ELF-1 (cell line): ENCODE measurements at places on chromosomes 5 and 9.

GRCh38 chr9:21252721-21253547 is 13.1 kb upstream of the IFNA14 start:
- DNase-seq: peak; percentile 7

GRCh38 chr5:38846379-38847011 is 683 bp downstream of the OSMR start:
- peak; percentile 6 for DNase-seq

GRCh38 chr5:126335886-126336285 is 87.3 kb upstream of the GRAMD2B start:
- DNase-seq: no peak

- no peak for DNase-seq
Measured at GRCh38 chr5:94288937-94289336, 329.5 kb downstream of the KIAA0825 start.

GRCh38 chr9:100662122-100662521 is 84.2 kb downstream of the CAVIN4 start:
- no peak for DNase-seq

DNA sequence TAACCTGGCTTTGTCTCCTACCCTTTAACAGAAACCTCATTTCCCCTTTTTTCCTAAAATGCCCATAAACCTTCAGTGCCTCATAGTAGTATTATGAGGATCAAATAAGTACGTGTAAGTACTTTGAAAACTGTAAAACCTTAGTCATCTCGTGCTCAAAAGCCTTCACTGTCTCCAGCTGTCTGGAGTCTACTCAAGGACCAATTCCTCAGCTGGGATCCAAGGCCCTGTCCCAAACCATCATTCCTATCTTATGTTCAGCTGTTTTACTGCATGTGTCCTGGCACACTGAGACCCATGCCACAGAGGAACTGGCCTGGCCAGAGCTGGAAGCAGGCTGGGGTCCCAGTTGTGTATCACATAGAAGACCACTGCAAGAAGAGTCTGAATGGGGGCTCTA is 15.9 kb downstream of the ADAMTSL1 start:
- no peak for DNase-seq

GRCh38 chr5:45279109-45279508 is 417.1 kb downstream of the HCN1 start:
- DNase-seq: no peak

DNA sequence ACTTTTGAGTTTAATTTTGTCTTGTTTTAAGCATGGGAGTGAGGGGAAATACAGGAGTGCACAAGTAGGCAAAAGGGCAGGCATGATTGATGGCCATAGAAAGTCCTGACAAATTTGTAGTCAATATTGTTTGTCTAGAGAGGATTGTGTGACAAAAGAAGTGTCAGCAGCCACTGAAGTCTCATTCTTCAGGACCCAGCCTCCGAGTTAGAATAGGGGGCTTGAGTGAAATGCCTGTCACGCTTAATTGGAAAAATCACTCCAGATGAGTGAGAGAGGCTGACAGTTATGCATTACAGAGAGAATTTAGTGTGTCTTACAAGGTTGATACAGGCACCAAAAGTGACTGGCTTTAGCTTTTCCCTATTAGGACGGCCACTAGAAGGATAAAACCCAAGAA is 81.9 kb upstream of the RPS23 start:
- DNase-seq: no peak

DNA sequence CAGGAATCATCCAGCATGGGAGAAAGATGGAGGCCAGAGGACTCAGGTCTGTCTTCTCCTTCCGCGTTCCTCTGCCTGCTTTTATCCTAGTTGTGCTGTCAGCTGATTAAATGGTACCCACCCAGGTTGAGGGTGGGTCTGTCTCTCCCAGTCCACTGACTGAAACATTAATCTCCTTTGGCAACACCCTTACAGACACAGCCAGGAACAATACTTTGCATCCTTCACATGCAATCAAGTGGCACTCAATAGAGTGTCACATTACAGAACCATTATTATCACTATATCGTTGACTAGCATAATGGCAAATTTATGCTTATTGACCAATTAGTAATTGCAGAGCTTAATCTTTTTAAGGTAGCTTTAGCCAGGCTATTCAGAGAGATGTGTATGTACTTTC is 64.8 kb downstream of the UNC13B start:
- no peak for DNase-seq

DNA sequence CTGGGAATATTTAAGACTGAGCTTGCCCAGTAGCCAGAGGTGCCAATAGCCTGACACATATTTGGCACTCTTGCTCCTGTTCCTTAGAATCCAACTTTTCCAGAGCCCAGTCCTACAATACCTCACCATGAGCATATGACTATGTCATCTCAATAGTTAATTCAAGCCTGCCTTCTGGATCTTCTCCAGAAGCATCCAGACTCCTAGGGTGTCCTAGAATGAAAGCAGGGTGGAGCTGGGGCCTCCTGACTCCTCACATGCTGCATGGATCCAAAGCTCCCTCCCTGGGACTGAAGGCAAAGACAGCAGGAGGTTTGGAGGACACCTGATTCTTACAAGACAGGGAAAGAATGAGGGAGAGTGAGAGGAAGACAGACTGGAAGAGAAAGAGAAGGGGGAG is 37.9 kb downstream of the SH3TC2 start:
- no peak for DNase-seq

GRCh38 chr5:37055383-37055990 is 178.9 kb downstream of the NIPBL start:
- no peak for DNase-seq

DNA sequence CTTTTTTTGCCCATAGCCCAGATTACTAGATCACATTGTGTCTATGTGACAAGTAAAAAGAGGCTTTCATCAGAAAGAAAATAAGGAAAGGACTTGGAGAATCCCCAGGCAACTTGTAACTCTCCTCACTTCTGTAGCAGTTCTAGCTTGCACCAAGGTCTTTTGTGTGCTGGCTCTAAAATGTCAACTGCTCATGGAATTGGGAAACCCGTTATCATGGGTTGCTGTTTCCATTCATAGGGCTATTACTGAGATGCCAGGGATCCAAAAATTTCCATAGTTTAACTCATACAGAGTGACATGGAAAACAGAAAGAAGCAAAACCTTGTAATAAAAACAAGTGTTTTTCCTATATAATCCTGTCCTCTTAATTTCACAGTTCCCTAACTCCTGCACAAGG is 123.9 kb upstream of the FBXL7 start:
- no peak for DNase-seq

DNA sequence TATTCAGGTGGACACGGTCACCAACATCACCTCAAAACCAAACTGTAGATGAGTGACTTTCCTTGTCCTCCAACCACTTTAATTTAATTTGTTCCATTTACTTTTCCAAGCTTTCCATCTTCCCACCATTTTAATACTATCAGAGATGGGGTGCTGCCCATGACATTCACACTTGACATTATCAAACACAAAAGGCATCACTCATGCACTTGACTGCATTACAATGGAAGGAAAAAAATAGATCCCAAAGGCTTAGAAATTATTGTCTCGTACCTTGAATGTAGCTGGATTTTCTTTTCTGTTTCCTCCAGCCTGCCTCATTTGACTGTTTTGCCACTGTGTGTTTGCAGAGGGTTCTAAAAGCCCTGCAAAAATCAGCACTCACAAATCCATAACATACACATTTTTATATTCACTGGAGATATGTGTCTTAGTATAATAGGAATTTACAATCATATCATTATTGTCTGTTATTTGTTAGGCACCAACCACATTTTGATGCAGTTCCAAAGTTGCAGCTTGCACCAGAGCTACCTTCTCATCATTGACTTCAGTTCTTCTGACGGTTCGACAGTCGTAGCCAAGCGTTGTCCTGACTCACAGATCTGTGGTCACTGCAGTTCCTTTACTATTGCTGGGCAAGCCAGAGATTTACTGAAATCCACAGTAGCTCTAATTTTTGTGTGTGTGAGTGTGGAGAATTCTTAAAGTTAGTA is 712.3 kb upstream of the WWC1 start:
- DNase-seq: no peak
